H1 (cell line): ENCODE measurements at places on chromosomes 6 and 20. TPM values are rescaled to one million over a fixed set of nuclear protein-coding genes. Genes with fewer than 3 reads are reported as not detected.

The C4B gene
- 1.5 and 3.5 TPM in 2 replicates for total RNA-seq

The SAMD5 gene
- total RNA-seq: 0.04 and 0.08 TPM in 2 replicates

The ZNF165 gene
- 9.3 and 10.2 TPM in 2 replicates for total RNA-seq

The THBS2 gene
- total RNA-seq: 22.5 and 23.3 TPM in 2 replicates

The ADGRF5 gene
- total RNA-seq: 0.06 TPM in 1 of 2 replicates, not detected in the other

DNA sequence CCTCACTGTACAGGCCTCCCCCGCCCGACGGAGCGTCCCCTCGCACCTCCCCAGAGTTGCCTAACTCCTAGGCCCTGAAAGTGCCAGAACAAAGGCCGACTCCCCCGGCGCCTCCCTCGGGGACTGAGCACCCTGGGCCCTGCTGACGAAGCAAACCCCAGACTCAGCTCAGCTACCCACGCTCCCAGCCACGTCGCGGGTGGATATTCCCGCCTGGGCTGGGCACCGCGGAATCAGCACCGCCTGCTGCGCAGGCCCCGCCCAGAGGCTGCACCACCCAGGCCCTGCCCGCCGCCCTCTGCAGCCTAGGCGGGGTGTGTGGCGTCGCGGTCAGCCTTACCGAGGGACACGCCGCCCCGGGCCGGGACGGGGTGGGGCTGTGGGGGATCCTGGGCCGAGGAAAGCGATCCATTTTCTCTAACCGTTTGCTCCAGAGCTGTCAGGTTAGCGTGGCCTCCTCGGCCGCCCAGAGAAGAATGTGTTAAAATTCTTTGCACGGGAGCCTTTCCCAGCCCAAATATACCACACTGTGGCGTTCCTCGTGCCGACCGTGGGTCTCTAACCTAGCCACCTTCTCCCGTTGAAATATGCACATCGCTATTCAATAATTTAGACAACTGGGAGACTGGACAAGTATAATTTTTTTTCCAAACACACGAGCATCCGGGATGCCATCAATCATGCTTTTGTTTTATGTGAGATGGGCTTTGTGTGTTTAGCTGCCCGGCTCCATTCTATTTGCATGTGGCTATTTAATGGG is 31.4 kb downstream of the TFAP2A start:
- peak overlapping the region; percentile 38 for H3K4me3 ChIP-seq
- H3K27ac ChIP-seq: no peak overlapping the region
- H3K4me1 ChIP-seq: peaks cover 8% of the 10 kb centered on the region
- H3K27me3 ChIP-seq: peaks cover 76% of the 10 kb centered on the region
- H3K36me3 ChIP-seq: no peaks in the 10 kb centered on the region

- no peaks in the 10 kb centered on the region for H3K4me1 ChIP-seq
- no peak overlapping the region for H3K27ac ChIP-seq
- H3K36me3 ChIP-seq: no peaks in the 10 kb centered on the region
These were observed 248.1 kb downstream of the CD109 start for GRCh38 chr6:73943930-73944652.

DNA sequence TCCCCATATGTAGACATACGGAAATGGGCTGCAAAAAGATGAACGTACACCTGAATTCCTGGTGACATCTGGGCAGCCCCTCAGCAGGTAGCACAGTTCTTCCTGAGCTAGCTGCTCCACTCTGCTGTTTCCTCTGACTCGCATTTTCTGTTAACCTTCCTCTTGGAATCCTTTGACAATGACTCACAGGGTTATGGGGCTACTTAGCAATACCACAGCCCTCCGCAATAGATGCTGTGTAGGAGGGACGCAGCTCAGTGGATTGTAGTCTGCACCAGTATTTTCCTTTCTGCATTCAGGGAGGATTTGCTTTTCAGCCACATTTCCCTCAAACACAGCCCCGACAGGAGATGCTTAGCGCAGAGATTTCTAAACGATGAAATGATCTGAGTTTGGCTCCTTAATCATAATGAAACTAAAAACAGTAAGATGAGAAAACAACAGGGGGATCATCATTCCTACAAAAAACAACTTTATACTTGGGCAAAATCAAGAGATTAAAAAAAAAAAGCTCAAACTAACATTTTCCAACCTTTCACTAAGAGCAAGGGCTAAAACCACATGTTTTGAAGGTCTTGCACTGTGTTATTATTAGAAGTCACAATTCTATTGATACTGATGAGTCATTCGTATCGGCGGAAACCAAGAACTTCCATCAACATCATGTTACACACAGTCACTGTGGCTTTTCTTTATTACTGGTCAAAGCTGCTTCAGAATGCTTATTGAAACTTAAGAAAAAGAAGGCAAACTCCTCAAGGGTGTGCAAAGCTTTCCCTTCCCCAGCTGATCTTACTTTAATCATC is 12.2 kb downstream of the BACH2 start:
- peaks cover 9% of the 10 kb centered on the region for H3K4me1 ChIP-seq
- DNase-seq: no peak
- no peak overlapping the region for H3K27ac ChIP-seq
- H3K27me3 ChIP-seq: no peaks in the 10 kb centered on the region
- no peak overlapping the region for H3K4me3 ChIP-seq

GRCh38 chr6:125791151-125791819 is 525 bp downstream of the NCOA7 start:
- no peaks in the 10 kb centered on the region for H3K36me3 ChIP-seq
- no peak overlapping the region for H3K27ac ChIP-seq
- no peak for DNase-seq
- no peaks in the 10 kb centered on the region for H3K27me3 ChIP-seq
- H3K4me1 ChIP-seq: peaks cover 10% of the 10 kb centered on the region; the same call in 1 of the 2 replicates
- peak overlapping the region; percentile 73 for H3K4me3 ChIP-seq

DNA sequence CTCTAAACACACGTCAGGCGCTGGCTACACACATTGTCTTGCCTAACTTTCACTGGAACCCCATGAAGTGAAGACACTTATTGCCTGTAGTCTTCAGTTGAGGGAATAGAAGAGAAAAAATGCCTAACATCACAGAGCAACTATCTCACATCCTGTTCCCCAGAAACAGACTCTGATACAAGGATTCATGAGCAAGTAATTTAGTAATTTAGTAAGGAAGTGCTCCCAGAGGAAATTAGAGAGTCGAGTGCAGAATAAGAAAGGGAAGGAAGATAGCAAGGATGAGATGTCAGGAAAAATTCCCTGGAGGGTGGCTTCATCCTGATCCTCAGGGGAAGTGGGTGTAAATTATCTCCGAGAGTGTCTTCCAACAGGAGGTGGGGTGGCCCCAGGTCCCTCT is 104.0 kb downstream of the FOXA2 start:
- H3K27me3 ChIP-seq: no peaks in the 10 kb centered on the region
- no peak for DNase-seq
- no peak overlapping the region for H3K27ac ChIP-seq
- H3K4me3 ChIP-seq: no peak overlapping the region
- H3K36me3 ChIP-seq: no peaks in the 10 kb centered on the region

DNA sequence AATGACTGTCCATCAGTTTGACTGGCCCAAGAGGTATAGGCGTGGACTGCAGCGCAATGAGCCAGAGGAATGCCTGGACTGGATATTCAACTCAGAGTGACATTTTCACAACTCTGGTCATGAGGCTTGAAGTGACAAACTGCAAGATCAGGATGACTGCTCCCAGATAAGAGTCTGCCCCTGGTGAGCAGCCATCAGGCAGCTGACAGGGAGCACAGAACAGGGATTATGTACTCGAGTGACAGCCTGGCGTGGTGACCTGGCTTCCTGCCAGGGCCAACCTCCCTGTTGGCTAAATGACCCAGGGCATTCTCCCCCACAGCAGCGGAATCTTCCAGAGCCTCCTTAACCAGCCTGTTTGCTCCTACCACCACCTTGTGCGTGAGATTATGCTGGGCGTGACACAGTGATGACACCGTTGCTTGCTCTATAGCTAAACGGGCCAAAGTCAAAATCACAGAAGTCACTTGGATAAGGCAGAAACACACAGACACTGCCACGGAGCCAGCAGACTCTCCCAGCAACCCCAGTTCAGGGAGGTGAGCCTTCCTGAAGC is 209.1 kb upstream of the JARID2 start:
- peaks cover 9% of the 10 kb centered on the region for H3K4me1 ChIP-seq
- H3K4me3 ChIP-seq: no peak overlapping the region
- no peaks in the 10 kb centered on the region for H3K36me3 ChIP-seq

GRCh38 chr6:46254946-46255345 is 84.2 kb upstream of the ENPP5 start:
- no peak overlapping the region for H3K4me3 ChIP-seq
- no peaks in the 10 kb centered on the region for H3K27me3 ChIP-seq
- H3K4me1 ChIP-seq: peaks cover 4% of the 10 kb centered on the region
- H3K27ac ChIP-seq: no peak overlapping the region
- DNase-seq: no peak

DNA sequence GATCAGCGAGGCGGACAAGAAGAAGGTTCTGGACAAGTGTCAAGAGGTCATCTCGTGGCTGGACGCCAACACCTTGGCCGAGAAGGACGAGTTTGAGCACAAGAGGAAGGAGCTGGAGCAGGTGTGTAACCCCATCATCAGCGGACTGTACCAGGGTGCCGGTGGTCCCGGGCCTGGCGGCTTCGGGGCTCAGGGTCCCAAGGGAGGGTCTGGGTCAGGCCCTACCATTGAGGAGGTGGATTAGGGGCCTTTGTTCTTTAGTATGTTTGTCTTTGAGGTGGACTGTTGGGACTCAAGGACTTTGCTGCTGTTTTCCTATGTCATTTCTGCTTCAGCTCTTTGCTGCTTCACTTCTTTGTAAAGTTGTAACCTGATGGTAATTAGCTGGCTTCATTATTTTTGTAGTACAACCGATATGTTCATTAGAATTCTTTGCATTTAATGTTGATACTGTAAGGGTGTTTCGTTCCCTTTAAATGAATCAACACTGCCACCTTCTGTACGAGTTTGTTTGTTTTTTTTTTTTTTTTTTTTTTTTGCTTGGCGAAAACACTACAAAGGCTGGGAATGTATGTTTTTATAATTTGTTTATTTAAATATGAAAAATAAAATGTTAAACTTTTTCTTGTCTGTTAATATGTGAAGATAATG is 2.2 kb downstream of the HSPA1B start:
- H3K27ac ChIP-seq: no peak overlapping the region
- no peaks in the 10 kb centered on the region for H3K27me3 ChIP-seq
- no peak for DNase-seq
- peak overlapping the region; percentile 60 for H3K4me3 ChIP-seq
- H3K4me1 ChIP-seq: peaks cover 4% of the 10 kb centered on the region; the same call in 1 of the 2 replicates

DNA sequence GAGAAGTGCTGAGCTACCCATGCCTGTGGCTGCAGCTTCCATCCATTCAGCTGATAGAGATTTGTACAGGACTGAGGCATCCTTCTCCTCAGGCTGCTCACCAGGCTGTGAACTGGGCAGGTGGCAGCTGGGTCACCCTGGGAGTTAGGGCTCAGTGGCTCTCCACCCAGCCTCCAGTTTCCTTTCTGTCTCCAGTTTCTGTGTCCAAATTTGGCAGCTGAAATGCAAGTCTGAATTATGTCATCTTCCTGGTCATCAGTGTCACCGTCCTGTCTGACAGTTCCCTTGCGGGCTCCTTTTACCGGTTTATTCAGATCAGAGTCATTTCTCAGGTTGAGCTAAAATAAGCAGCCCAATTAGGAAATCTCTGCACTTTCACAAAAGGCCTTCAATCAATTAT is 93.3 kb downstream of the EDN1 start:
- DNase-seq: no peak
- no peaks in the 10 kb centered on the region for H3K27me3 ChIP-seq
- H3K4me1 ChIP-seq: no peaks in the 10 kb centered on the region
- H3K36me3 ChIP-seq: no peaks in the 10 kb centered on the region
- H3K27ac ChIP-seq: no peak overlapping the region

DNA sequence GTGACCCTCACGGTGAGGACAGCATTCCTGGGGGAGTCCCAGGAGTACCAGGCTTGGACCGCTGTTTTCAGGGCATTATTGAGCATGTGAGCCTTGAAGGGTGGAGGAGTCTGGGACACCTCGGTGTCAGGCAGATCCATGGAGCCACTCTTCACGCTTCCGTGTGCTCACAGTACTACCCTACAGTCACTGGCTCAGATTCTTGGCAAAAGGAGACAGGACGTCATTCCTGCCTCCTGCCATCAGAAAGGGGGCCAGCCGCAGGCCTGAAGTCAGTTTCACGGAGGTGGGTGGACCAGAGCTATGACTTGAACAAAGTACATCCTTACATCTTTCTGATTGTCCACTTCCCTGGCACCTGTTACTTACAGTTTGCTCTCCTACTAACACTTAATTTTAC is 88.9 kb upstream of the CD83 start:
- peaks cover 2% of the 10 kb centered on the region for H3K27me3 ChIP-seq
- no peak overlapping the region for H3K27ac ChIP-seq
- no peaks in the 10 kb centered on the region for H3K36me3 ChIP-seq
- H3K4me1 ChIP-seq: peaks cover 10% of the 10 kb centered on the region

DNA sequence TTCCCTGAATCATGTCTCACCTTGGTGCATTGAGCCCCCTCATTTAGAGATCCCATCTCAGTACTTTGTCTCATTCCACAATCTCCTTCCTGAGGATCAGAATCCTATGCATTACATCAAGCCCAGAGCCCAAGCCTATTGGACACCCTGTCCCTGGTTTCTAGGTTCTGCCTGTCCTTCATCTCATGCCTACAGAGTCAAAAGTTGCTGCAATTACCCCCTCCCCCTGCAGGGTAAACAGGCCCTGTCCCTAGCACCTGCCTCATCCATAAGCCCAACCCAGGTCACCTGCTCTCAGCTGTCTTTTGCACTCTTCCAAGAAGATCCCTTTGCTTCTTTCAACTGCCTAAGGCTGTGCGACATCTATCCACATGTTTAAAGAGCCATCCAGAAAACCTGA is 93.9 kb downstream of the SPTLC3 start:
- H3K4me1 ChIP-seq: no peaks in the 10 kb centered on the region; the same call in 1 of the 2 replicates
- no peak for DNase-seq
- H3K4me3 ChIP-seq: no peak overlapping the region
- no peaks in the 10 kb centered on the region for H3K36me3 ChIP-seq

GRCh38 chr6:140784573-140784972 is 1348.2 kb upstream of the GJE1 start:
- no peaks in the 10 kb centered on the region for H3K4me1 ChIP-seq
- DNase-seq: no peak
- no peak overlapping the region for H3K4me3 ChIP-seq

DNA sequence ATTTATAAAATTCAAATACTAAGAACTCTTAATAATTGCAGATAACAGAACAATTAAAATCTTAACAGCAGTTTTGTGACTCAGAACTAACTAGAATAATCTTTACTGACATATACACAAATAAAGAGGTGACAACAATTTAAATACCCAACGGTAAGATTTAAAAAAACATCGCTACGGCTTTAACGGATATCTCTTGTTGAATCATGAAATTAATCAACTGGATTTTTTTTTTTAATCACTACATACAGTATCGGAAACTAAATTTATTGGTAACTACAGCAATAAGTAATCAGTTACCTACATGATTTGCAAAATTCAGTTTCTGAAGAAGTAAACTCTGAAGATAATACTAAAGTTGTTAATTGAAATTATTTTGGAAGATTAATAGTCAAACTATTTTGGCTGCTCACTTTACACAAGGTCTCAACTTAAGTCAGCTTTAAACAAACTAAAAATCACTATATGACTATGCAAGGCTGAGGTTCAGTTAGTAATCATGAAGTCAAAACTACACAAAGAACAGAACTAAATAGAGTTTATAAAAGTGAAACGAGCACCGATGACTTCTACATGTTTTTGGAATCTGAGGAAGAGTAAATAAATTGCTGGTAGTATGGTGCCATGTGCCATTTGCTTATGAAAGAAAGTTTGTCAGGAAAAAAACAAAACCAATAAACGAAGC is 128.8 kb downstream of the HUS1B start:
- no peak overlapping the region for H3K27ac ChIP-seq
- no peak overlapping the region for H3K4me3 ChIP-seq
- H3K27me3 ChIP-seq: no peaks in the 10 kb centered on the region
- no peaks in the 10 kb centered on the region for H3K4me1 ChIP-seq
- H3K36me3 ChIP-seq: peaks cover 7% of the 10 kb centered on the region; the same call in 1 of the 2 replicates

GRCh38 chr20:19021406-19022117 is 190.9 kb upstream of the SLC24A3 start:
- H3K36me3 ChIP-seq: no peaks in the 10 kb centered on the region
- H3K27me3 ChIP-seq: no peaks in the 10 kb centered on the region
- H3K4me3 ChIP-seq: no peak overlapping the region
- no peaks in the 10 kb centered on the region for H3K4me1 ChIP-seq
- no peak overlapping the region for H3K27ac ChIP-seq
